ENCODE measurements at places on chromosomes 5 and 9.

- no peak for DNase-seq
Measured at GRCh38 chr9:106503759-106504158, 359.2 kb upstream of the ZNF462 start.

DNA sequence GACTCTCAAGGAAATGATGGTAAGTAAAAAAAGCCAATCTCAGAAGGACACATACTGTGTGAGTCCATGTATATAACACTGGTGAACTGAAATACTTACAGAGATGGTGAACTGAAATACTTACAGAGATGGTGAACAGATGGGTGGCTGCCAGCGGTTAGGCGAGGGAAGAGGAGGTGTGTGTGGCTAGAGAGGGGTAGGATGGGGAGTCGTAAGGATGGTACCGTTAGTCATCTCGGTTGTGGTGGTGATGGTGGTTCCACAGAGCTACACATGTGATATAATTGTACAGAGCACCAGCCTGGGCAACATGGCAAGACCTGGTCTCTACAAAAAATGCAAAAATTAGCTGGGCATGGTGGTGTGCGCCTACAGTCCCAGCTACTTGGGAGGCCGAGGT, 113.6 kb upstream of the RAPGEF1 start:
- no peak for DNase-seq

GRCh38 chr9:126151031-126151685, 175.5 kb upstream of the MVB12B start:
- DNase-seq: no peak

DNA sequence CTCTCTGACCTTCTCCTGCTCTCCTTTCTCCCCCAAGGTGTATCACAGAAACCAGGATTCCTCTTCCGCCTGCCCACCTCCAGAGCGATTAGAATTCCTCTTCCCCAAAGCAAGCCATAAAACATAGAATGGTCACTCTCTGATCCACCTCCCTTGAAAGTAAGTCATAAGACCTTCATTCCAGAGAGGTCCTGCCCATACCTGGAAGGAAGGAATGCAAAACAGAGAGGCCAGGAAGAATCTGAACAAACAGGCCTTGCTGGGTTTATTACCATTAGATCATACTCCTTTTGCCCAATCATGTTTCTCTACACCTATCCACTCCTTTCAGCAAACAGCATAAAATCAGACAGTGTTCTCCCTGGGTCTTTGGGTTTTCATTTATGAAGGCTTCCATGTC, 21.0 kb downstream of the CDKL3 start:
- no peak for DNase-seq

- no peak for DNase-seq
Measured at GRCh38 chr9:71549023-71549422, 219.3 kb downstream of the CEMIP2 start.

GRCh38 chr9:134933076-134933659, 15.5 kb upstream of the FCN1 start:
- DNase-seq: no peak

DNA sequence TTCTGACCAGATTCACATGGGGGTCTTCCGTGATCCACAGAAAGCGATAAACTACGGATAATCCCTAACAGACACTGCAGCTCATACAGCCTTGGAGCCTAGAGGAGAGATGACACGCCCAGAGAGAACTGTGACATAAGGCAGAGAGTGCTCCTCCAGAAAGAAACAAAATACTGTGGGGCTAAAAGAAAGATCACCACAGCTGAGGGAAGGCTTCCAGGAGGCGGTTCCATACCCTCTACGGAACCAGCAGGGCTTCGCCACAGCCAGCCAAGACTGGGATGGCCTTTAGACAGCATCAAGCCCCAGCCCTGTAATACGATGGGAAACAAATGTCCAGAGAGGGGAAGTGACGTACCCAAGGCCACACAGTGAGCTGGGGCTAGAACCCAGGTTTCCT, 19.3 kb downstream of the GPX3 start:
- DNase-seq: no peak

DNA sequence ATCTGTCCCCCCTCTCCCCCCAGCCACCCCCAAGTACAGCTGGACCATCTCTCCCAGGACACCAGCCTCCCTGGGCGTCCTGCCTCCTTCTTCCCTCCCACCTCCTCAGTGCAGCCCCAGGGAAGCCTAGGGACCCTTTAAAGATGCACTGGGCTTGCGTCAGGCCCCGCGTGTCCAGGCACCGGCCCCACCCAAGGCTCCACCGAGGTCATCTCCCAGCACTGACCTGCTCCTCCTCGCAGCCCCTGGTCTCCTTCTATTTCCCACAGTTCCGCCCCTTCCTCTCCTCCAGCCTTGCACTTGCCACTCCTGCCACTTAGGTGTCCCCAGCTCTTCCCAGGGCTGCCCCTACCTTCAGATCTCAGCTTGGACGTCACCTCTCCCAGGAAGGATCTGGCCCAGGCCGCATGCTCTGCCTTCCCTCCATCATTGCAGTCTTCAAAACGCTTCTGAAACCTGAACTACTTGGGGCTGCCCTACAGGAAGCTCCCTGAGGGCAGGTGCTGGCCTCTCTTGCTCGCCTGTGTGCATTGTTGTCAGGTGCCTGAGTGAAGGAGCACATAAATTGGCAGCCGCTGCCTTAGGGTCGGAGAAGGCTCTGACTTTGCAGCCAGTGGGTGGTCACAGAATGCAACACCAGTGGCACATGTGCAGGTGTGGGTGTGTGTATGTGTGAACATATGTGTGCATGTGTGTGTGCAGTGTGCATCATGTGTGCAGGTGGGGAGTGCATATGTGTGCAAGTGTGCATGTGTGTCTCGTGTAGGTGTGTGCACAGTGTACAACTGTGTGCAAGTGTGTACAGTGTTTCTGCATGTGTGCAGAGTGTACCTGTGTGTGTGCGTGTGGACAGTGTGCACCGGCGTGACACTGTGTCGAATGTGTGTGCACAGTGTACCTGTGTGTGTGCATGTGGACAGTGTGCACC, 152.9 kb downstream of the C9orf50 start:
- no peak for DNase-seq

DNA sequence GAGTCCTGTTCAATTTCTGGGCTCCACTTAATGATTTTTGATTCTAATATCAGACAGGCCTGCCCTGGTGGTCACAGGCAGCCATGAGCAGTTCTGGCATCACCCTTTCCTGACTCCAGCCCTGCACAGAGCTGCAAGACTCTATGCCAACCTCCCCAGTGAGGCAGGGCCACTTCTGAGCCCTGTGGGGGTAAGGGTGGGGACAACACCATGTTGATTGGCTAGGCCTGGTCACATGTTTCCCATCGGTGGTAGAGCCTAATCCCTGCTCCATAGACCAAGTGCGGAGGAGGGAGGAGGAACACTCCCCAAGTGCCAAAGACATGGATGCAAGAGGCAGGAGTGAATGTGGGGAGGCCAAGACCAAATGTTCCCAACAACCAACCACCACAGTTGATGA, 134.6 kb downstream of the PHF2 start:
- no peak for DNase-seq

GRCh38 chr5:108625654-108626053, 122.0 kb upstream of the FER start:
- DNase-seq: no peak

GRCh38 chr5:140509898-140510297, 37.6 kb upstream of the EIF4EBP3 start:
- DNase-seq: no peak

GRCh38 chr5:108081707-108082106, 300.2 kb downstream of the FBXL17 start:
- DNase-seq: no peak

- DNase-seq: no peak
Measured at GRCh38 chr9:116154334-116154975, 864 bp downstream of the PAPPA start.

DNA sequence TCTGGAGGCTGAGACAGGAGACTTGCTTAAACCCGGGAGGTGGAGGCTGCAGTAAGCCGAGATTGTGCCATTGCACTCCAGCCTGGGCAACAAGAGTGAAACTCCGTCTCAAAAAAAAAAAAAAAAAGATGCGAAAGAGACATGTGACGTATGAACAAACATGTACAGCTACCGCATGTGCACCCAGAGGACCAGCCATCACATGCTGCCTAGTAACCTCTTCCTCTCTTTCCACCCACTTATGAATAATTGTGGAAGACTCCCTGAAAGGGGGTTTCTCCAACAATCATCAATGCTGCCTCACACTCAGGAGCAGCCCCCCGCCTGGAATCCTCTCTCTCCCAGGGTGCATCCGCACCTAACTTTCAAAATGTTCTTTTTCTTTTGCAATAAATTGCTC, 2.2 kb downstream of the SARDH start:
- DNase-seq: no peak

DNA sequence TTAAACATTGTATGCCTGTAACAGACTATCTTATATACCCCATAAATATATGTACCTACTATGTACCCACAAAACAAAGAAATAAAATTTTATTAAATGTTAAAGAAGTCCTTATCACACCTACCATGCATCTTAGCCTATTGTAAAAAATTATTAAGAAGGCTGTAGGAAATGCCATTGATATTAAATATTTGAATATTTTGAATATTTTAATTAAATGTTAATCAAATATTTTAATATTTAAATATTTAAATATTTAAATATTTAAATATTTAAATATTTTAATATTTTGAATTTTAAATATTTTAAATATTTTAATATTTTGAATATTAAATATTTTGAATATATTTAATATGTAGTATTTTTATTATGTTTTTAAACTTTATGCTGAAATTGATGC, 331.5 kb upstream of the ATP10B start:
- DNase-seq: no peak

GRCh38 chr9:82673919-82674318, 389.0 kb downstream of the RASEF start:
- DNase-seq: no peak

- no peak for DNase-seq
Measured at GRCh38 chr5:154740957-154741356, 14.2 kb upstream of the LARP1 start.

DNA sequence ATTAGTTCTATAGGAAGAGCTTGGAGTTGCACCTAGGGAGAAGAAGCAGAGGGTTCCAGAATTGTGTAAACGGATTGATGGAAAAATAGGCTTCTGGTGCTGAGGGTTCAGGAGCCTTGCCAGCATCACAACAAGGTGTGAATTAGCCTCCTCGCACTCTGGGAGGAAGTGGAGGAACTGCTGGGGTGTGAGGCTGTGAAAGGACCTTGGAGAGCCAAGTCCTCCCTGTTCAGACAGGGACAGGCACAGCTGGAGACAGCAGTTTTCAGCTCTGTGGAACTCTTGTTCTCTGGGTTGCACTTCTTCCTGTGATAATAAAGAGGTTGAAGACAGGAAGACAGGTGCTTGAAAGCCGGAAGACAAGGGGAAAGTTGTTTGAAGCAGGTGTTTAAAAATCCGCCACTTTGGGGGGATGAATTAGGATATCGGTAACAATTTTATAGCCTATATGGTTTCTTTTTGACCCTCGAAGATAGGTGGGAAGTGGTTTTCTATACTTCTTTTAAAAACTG, 22.6 kb downstream of the DAPK1 start:
- no peak for DNase-seq

DNA sequence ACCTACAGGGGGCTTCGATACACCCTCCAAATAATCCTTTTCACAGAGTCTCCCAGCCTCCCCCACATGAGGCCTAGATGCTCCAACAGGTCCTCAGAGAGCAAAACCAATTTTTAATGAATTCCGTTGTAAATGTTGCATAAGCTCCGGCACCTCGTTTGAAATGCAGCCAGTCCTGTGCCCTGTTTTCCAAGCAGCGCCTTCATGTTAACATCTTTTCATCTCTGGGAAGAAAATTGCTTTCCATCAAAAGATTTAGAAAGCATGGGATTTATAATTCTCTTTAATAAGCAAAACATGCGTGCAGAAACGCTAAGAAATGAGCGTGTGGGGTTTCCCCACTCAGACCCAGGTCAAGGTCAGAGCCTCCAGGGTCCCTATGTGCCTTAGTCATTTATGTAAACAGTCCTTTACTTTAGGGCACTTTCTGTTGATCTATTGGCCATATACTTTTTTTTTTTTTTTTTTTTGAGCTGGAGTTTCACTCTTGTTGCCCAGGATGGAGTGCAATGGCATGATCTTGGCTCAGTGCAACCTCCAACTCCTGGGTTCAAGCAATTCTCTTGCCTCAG, 177.5 kb upstream of the S1PR3 start:
- DNase-seq: no peak

DNA sequence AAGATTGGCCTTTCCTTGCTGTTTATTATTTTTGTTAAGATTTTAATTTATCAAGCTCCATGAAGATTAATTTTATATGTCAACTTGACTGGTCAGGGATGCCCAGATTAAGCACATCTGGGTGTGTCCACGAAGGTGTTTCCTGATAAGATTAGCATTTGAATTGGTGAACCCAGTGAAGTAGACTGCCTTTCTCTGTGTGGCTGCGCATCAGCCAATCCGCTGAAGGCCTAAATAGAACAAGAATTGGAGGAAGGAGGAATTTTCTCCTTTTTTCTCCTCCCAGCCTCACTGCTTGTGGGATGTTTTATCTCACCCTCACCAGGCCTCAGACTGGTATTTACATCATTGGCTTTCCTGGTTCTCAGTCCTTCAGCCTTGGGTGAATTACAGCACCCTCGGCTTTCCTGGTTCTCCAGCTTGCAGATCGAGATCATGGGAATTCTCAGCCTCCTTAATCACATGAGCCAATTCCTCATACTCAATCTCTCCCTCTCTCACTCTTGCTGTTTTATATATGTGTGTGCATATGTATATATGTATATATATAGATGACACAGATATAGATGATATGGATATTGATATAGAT, 135.4 kb upstream of the SPEF2 start:
- DNase-seq: no peak

DNA sequence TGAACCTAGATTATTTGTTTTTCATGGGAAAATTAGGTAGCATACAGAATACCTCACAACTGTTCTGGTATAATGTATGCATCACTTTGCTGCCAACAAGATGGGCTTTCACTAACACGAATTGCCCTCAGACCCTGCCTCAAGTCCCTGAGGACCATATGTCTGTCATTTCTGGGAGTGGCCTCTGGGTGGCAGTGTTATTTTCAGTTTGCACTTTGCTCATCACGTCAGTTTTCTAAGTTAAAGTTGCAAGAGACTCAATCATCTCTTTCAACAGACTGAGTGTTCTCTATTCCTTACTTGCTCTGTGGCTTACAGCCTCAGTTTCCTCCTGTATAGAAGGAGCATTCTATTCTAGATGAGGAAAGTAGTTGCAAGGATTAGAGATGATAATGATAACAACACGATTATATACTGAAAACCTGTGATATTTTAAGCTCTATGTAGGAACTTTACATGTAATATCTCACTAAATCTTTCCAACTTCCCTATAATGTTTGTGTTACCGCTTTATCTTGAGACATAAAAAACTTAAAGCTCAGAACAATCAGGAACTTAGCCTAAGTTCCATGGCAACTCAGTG, 55.7 kb downstream of the TSSK1B start:
- peak; percentile 58 for DNase-seq

- DNase-seq: no peak
Measured at GRCh38 chr5:154601014-154601413, 123.0 kb upstream of the HAND1 start.

DNA sequence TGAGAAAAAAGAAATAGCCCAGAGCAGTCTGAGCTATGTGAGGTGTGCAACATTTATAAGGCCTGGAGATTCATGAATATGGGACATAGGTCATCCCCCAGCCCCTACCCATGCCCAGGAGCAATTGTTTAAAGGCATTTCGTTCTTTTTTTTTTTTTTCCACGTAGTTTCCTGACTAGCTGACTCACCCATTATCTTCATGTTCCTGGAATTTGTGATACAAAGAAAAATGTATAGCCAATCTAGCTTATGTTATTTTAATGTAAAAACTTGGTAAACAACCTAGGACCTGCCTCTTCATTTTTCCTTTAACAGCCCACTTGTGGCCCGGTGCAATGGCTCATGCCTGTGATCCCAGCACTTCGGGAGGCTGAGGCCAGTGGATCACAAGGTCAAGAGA, 81.3 kb downstream of the OSTF1 start:
- no peak for DNase-seq

GRCh38 chr9:89444925-89445765, 52.8 kb downstream of the SEMA4D start:
- DNase-seq: no peak

Data from AML-193 (cell line).